ENCODE measurements at places on chromosomes 6 and 20.

DNA sequence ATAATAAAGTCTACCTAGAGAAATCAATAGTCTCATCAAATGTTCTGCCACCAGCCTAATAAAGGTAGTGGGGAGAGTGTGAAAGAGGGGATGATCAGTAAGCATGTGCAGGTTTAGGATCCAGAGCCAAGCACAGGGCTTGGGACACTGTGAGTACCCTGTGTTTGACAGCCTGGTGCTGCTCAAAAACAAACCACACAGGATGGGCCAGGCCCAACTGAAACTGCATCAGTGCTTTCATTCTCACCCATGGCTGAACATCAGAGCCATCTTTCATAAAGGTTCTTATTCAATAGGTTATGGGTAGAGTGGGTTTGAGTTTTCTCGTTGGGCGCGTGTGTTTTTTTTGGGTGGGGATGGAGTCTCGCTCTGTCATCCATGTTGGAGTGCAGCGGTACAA, 87.3 kb upstream of the NHSL1 start:
- DNase-seq: no peak

DNA sequence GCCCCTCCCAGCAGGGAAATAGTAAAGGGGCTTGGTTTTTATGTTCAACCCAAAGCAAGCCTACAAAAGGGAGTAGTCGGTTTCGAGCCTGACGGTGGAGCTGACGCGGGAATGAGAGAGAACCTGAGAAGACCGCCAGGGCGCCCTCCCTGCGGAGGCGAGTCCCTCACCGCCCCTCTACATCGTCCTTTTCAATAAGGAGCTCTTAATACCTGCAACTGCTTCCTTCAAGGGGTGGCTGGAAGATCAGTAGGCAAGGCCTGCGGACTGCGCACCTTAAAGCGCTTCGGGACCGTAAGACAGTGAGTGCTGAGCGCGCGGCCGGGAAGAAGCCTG, 709 bp upstream of the ZNF76 start:
- DNase-seq: no peak

- no peak for DNase-seq
Observed at GRCh38 chr6:25224242-25224641, 54.9 kb upstream of the CARMIL1 start.

- DNase-seq: no peak
Observed at GRCh38 chr20:48673507-48673906, 154.3 kb downstream of the PREX1 start.

DNA sequence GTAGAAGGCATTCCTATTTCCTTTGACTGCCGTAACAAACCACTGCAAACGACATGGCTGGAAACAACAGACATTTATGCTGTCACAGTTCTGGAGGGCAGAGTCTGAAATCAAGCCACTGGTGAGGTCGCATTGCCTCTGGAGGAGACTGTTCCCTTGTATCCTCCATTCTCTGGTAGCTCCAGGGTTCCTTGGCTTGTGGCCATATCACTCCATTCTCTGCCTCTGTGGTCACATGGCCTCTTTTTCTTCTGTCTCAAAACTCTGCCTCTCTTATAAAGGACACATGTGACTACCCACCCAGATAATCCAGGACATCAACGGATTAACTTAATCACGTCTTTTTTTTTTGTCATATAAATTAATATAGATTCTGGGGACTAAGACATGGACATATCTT, 84.4 kb downstream of the LYRM2 start:
- DNase-seq: no peak
